SK-N-SH (cell line): ENCODE measurements at places on chromosomes 13 and 19. TPM values are rescaled to one million over a fixed set of nuclear protein-coding genes. Genes with fewer than 3 reads are reported as not detected.
A peak's percentile ranks its signal among the peaks of the same experiment; 100 is the strongest.

FAAP24 gene
- 3.3 and 3.9 TPM in 2 replicates for polyA plus RNA-seq

GRCh38 chr13:102311901-102312300, 89.9 kb downstream of the FGF14 start:
- H3K36me3 ChIP-seq, result no peaks in the 10 kb centered on the region; the same call in 1 of the 2 replicates
- no peaks in the 10 kb centered on the region; the same call in 1 of the 2 replicates for H3K4me1 ChIP-seq
- H3K27me3 ChIP-seq, result no peaks in the 10 kb centered on the region
- DNase-seq, result no peak
- H3K4me3 ChIP-seq, result no peak overlapping the region

GRCh38 chr13:98556968-98557631, 19.8 kb downstream of the STK24 start:
- DNase-seq, result peak; percentile 52
- peak overlapping the region; percentile 47 for H3K27ac ChIP-seq
- H3K27me3 ChIP-seq, result no peaks in the 10 kb centered on the region

NCR1 gene
- not detected in 2 replicates for polyA plus RNA-seq

DNA sequence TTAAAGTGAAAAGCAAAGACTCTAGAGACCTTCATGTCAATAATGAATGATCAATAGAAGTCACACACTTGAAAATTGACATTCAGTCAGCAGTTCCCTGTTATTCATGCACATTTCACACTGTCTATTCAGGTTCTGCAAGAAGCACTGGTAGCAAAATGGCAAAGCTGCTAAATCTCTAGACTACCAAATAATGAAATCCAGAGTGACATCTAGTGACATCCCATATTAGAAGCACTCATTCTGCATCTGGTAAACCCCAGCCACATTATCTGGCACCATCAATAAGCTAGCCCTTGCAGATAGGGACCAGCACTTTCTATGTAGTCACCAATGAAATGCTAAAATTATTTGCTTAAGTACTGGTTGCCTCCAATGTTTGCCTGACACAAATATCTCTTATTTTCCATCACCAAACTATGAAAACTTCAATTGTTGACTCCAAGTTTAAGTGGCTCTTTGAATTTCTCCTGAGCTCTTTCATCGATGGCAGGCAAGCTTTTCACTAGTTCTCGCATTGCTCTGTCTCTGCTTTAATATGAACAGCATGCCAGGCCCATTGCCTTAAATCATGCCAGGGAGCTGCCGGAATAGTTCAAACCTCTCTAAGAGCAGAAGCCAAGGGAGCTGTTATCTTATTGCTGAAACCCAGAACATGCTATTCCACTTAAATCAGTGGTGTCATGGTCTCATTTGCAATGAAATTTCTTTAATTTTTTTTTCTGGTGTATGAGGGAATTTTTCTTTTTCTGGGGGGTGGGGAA, 409.9 kb downstream of the MZT1 start:
- H3K27me3 ChIP-seq, result no peaks in the 10 kb centered on the region
- no peak overlapping the region for H3K27ac ChIP-seq
- no peak overlapping the region for H3K4me3 ChIP-seq
- no peaks in the 10 kb centered on the region; the same call in none of the 2 replicates for H3K4me1 ChIP-seq
- H3K36me3 ChIP-seq, result no peaks in the 10 kb centered on the region

TRPC4 gene
- polyA plus RNA-seq, result not detected in 2 replicates

ARRDC5 gene
- not detected in 2 replicates for polyA plus RNA-seq

GRCh38 chr13:82248762-82249161, 1633.5 kb downstream of the SLITRK1 start:
- H3K4me1 ChIP-seq, result no peaks in the 10 kb centered on the region
- H3K27ac ChIP-seq, result no peak overlapping the region
- H3K4me3 ChIP-seq, result no peak overlapping the region
- no peaks in the 10 kb centered on the region for H3K27me3 ChIP-seq

CYP2S1 gene
- 0.50 and 0.67 TPM in 2 replicates for polyA plus RNA-seq

GRCh38 chr19:31969016-31969415, 376.4 kb upstream of the ZNF507 start:
- H3K4me3 ChIP-seq, result no peak overlapping the region
- DNase-seq, result no peak
- H3K27ac ChIP-seq, result no peak overlapping the region
- H3K27me3 ChIP-seq, result no peaks in the 10 kb centered on the region
- no peaks in the 10 kb centered on the region for H3K36me3 ChIP-seq
- H3K4me1 ChIP-seq, result no peaks in the 10 kb centered on the region
